ENCODE measurements at places on chromosomes 7 and 10.

DNA sequence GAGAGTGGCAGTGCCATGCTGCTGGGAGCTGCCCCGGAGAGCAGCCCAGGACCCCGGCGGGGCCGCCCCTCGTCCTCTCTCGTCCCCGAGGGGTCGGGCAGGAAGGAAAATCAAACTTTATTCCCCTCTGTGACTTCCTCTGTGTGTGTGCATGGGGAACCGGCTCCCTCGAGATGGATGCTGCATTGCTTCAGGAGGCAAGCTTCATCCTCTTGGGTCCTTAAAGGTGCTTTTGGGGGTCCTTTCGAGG is 726 bp downstream of the MCU start:
- no peak for DNase-seq

DNA sequence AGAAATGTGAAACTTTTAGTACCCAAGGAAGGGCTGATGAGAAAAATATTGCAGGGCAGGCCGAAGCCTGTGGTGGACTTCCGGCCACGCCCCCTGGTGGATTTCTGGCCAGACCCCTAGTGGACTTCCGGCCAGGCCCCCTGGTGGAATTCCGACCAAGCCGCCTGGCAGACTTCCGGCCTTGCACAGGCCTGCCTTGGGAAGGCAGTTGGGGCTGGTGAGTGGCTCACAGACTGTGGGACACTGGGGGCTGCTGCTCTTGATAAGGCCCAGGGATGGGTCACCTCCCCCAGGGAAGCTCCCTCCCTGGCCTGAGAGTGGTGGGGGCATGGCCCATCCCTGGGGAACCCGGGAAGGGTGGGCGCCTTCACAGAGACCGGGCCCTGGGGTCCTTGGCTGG is 116.4 kb upstream of the MKI67 start:
- no peak for DNase-seq

DNA sequence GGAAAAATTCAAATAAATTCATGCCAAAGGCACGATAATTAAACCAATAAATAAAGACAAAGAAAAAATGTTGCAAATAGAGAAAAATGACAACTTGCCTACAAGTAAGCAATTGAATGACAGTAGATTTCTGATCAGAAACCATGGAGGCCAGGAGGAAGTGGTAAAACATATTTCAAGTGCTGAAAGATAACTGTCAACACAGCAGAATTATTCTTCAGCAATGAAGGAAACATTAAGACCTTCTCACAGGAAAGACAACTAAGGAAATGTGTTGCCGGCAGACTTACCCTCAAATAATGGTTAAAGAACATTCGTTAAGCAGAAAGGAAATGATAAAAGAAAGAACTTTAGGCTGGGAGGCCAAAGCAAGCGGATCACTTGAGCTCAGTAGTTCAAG is 30.4 kb downstream of the RUNDC3B start:
- no peak for DNase-seq

- no peak for DNase-seq
Measured at GRCh38 chr10:49123981-49124950, 8.9 kb upstream of the VSTM4 start.

GRCh38 chr7:75639886-75640190 is 98.9 kb downstream of the HIP1 start:
- DNase-seq = no peak

DNA sequence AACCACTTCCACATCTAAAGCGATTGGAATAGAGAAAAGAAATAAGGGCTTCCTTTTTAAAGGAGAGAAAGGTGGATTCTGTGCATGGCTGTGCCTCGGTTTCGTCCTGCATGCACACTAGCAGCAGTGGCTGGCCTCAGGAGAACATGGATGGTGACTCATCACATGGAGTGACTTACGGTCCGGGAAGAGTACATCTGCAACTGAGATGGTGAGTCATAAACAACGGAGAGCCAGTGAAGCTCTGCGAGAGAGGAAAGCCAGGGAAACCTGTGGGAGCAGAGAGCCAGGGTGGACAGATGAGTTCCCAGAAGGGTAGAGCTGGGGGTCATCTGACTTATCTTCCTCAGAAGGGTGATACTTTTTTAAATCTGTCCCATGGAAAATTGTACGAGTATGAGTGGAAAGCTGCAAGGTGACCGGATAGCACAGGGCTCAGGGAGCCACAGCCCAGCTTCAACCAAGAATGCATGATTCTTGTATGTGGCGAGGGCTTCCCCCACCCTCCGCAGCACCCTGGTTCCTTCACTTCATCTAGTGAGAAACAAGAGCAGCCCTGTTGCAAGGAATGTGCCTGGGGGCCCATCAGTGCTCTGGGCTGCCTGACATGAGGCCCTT is 259.1 kb downstream of the KLF6 start:
- peak; percentile 88 for DNase-seq

GRCh38 chr10:90930971-90931871 is 10.3 kb upstream of the ANKRD1 start:
- no peak for DNase-seq

- no peak for DNase-seq
Measured at GRCh38 chr10:110073896-110074295, 66.1 kb downstream of the ADD3 start.

DNA sequence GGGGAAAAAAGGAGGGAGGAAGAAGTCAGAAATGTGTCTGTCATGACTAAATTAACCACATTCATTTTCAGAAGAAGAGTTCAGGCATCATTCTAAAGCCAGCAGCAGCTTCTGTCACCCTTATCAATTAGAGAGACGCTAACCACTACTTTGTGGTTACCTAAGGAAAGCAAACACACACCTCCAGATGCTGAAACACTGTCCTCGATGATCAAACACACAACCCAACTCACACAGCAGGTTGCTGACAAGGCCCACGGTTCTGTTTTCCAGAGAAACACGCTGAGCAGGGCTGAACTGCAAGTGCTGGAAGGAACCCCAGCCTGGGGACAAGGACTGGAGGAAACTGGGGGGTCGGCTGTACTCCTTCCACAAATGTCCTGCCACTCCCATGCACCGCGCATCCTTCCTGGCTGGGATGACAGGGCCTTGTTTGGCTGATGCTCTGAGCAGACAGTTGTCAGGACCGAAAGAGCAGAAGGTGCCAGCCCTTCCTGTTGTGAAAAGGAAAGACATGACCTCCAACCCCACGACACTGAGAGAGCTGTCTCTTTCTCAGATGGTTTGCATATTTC is 36.6 kb downstream of the PRKCQ start:
- DNase-seq = no peak

- no peak for DNase-seq
Measured at GRCh38 chr7:29139796-29140195, 6.5 kb downstream of the CPVL start.

DNA sequence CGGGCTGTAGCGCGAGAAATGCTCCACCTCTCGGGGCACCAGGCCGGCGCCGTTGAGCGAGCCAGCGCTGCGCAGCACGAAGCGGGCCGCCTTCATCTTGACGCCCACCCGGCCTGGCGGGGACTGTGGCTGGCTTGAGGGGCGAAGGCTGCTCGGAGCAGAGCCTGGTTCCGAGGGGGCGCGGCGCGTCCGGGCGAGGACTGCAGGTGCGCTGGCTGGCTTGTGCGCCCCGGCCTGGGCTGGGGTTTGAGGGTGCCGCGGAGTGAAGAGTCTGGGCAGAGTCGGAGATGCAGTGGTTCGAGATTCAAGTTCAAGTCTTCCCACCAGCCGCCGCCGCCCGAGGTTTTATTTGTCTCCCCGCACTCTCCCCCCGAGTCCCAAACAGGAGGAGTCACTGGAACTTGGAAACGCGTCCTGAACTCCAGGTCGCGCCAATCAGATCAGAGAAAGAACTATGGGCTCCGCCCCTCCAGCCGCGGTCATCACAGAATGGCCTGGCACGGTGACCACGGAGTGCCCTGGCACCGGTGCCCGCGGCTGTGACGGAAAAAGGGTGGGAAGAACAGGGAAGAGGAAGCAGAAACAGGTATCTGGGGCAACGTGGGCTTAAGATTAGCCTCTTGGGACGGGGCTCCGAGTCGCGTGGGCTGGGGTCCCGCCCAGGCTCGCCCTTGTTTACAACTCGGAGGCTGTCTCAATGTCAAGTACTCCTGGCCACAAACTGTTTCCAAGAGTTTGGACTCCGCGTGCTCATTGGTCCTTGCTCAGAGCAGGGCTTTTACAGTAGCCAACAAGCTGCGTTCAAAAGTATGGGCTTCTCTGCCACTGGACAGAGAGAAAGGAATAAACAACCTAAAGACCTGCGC is at the start of gene PDK4:
Gene PDK4, minus strand, starts transcription at position 319 of the 866 bp plus-strand sequence. Its CDS starts 223 bp downstream, at position 96.
- peak; percentile 10 for DNase-seq

- DNase-seq = no peak
Measured at GRCh38 chr10:79342295-79342761, 4.9 kb upstream of the PPIF start.

DNA sequence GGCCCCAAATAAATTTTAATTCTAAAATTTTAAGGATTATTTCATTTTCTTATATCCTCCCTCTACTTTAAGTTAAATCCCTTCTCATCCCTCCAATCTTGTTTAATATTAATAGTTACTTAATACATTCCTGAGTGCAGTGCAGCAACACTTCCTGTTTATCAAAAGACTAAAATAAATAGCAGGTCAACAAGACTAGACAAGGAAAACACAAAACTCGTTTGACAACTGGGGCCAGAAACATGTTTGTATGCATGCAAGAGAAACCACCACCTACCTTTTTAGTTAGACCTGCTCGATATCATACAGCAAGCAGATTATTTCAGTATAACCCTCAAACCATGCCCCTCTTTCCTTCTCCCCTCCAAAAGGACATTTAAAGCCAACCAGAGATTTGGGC is 95.8 kb downstream of the PARD3 start:
- DNase-seq = no peak

DNA sequence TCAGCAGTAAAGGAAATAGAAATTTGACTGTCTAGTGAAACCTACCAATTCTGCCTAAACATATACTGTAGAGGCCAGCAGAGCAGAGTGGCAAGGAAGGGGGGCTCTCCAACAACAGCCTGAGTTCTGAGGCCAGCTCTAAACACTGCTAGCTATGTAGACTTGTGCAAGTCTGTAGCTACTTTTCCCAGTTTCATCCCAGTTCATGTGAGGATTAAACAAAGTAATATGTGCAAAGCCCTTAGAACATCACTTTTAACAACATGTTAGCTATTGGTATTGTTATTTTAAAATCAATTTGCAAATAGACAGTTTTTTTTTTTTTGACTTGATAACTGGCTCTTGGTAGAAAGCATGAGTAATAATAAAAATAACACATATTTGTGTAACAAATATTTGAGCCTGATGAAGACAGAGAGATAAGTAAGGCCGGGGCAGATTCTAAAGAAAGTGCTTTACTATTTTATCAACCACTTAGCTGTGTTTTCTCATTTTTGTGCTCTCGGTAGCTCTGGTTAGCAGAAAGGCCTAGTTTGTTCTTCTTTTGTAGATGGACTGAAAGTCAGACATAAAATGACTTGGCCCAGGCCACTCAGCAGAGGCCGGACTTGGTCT is 9.3 kb downstream of the CHST12 start:
- DNase-seq = no peak

GRCh38 chr7:45971171-45971570 is 50.1 kb upstream of the IGFBP3 start:
- no peak for DNase-seq
